HCT116 (cell line): ENCODE measurements at places on chromosomes 5 and 9.

DNA sequence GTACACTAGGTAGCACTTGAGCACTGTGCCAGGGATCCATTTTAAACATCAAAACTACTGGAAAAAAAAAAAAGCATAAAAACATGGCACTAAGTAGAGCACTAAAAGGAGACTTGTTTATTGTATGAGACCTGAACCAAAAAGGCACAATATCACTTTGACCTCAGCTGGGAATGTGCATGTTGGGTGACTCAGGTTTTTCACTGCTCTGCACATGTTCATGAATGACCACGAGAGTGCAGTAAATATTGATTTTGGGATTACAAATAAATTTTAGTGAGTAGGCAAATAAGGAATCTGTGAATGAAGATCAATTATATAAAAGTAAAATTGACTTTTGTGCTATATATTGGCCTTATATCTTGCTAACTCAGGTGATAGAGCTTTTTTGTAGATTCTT is 11.8 kb downstream of the RMI1 start:
- no peak for DNase-seq

GRCh38 chr9:80440724-80441123 is 869.0 kb downstream of the TLE4 start:
- DNase-seq, result no peak

GRCh38 chr9:111474385-111474784 is 9.8 kb downstream of the ECPAS start:
- no peak for DNase-seq

DNA sequence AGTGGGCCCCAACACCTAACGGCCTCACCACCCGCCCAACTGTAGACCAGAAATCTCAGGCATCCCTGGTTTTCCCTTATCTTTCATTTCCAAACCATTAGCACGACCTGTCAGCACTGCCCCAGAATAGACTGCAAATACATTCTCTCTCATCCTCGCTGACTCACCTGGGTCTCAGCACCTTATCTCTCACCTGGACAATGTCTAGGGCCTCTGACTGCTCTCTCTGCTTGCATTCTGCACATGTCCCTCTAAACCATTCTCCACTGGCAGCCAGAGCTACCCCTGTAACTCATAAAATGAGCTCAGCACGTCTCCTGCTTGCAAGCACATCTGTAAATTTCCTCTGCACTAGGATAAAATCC is 12.7 kb downstream of the CKMT2 start:
- DNase-seq, result no peak

DNA sequence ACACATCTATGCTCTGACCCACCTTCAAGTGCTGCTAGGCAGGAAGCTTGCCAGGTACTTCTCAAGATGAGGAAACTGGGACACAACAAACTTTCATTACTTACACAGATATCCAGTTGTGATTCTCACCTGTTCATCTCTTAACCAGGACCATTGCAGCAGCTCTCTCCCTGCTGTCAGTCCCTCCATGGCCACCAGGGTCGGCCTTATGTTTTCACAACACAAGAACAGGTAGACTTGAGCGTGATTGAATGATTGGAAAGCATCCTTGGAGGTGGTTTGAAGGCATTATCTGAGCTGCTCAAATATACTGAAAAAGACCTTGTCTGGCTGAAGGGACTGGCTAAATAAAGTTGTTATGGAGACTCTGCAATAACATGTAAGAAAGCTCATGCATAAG is 94.4 kb downstream of the MTREX start:
- DNase-seq, result no peak

DNA sequence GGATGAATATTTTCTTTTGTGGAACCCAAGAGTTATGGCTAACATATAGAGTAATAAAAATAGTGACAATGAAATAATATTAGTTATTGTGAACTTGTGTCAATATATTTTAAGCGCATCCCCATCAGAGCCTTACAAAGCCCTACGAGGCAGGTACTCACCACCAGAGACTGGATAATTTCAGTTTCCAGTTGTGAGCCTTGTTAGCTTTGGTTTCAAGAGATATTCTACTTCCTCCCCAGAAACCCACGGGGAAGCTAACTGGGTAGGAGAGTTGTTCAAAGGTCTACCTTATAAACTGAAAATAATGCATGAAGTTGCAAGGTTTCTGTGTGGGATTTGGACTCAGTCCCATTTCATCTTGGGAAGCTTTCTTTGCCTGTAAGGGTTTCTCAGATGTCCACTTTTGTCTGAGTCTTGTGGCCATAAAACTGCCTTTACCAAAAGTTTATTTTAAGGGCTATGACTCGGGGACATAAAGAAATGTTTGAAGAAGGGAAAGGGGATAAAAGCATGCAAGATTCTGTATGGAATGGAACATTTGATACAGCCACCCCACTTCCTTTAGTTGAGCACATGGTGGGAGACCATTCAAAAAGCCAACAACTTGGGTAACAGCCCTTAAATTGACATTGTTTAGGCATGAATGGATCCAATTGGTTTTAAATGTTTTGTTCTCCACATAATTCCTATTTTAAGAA is 57.4 kb upstream of the ANKRD55 start:
- DNase-seq, result no peak

DNA sequence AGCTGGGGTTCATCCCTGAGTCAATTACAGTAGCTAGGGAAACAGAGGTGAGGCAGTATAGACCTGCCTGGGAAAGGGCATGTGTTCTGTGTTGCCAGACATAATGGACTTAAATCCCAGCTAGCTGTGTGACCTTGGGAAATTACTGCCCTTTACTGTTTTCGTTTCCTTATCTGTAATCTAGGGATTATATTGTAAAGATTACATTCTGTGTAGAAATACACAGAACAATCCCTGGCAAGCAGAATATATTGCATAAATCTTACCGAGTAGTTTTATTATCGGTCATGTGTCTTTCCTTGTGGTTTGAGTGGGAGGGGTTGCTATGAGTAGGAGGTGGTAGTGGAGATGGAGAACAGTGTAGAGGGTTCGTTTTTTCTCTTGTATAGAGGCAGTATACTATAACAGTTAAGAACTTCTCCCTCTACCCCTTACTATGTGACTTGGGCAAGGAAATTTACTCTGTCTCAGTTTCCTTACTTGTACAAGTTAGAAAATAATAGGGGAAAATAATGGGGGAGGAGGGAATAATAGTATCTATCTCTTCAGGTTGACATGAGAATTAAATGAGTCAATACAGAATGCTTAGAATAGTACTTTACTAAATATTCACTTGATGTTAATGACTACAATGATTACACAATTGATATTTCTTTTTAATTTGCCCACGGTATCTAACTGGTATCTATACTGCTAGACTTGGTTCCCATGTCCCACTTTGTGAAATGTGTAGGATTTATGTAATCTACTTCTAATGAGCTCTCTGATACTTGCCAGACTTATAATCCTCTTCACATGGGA is 7.1 kb upstream of the DMXL1 start:
- DNase-seq, result no peak

GRCh38 chr5:140718266-140718592 is 18.0 kb downstream of the ZMAT2 start:
- no peak for DNase-seq
